Tibial nerve (tissue), 4 donors: ENCODE measurements at places on chromosomes 16 and 17. TPM values are rescaled to one million over a fixed set of nuclear protein-coding genes. Genes with fewer than 3 reads are reported as not detected.

KRTAP17-1 gene
- total RNA-seq: not detected

CYGB gene
- total RNA-seq: 46.9 TPM

FAM20A gene
- total RNA-seq: 9.4 TPM

DNA sequence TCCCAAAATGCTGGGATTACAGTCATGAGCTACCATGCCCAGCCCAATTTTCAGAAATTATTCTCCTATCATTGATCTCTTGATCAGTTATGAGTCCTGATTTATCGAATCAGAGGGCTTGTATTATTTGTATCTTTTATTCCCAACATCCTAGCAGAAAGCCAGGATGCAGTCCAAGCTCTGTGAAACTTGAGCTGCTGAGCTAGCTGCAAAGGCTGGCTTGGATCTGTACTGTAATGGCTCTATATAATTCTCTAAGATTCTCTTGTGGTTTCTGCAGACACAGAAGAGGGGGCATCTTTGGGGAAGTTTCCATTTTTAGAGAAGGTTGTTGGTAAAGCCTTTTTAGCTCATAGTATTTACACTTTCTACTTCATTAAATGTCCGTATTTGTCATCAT is 227.1 kb downstream of the MAP2K4 start:
- H3K36me3 ChIP-seq: no peaks in the 10 kb centered on the region
- no peaks in the 10 kb centered on the region for H3K27me3 ChIP-seq
- H3K27ac ChIP-seq: no peak overlapping the region
- H3K4me3 ChIP-seq: no peak overlapping the region

DNA sequence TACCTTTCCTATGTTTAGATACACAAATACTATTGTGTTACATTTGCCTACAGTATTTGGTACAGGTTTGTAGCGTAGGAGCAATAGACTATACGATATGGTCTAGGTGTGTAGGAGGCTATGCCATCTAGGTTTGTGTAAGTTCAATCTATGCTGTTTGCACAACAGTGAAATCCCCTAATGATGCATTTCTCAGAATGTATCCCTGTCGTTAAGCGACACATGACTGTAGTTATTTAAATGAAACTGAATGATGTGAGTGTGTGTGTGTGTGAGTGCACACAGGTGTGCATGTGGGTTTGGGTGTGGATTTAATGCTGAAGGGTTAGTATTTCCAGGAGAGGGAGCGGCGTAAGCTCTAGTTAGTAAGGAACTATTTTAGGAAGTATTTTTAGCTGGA is 34.6 kb upstream of the SMIM36 start:
- no peak overlapping the region for H3K4me3 ChIP-seq
- H3K36me3 ChIP-seq: no peaks in the 10 kb centered on the region
- H3K27ac ChIP-seq: no peak overlapping the region
- no peaks in the 10 kb centered on the region for H3K4me1 ChIP-seq
- no peaks in the 10 kb centered on the region for H3K27me3 ChIP-seq

- no peak overlapping the region for H3K4me3 ChIP-seq
- H3K27ac ChIP-seq: no peak overlapping the region
- no peak for DNase-seq
- H3K27me3 ChIP-seq: no peaks in the 10 kb centered on the region
- peaks cover 5% of the 10 kb centered on the region for H3K4me1 ChIP-seq
These were observed 65.7 kb downstream of the SMURF2 start for GRCh38 chr17:64596439-64596838.

DNA sequence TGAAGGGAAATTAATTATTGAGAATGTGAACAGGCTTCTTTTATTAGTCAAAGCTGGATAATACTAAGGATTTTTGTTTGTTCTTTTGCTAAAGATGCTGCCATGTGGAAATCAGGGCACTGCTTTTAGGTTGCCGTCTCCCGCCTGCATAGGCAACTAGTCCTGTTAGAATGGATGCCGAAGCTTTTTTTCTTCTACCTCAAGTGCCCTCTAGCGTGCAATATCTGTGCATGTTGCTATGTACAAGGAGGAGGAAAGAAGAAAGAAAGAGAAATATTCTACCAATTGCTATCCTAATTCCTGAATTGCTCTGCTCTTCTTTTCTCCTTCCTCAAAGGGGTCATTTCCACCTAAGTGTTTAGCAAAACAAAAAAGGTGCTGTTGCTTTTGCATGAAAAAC is 5.2 kb upstream of the CDH8 start:
- H3K27ac ChIP-seq: no peak overlapping the region
- H3K27me3 ChIP-seq: no peaks in the 10 kb centered on the region
- no peak overlapping the region for H3K4me3 ChIP-seq
- no peaks in the 10 kb centered on the region for H3K4me1 ChIP-seq
- DNase-seq: no peak

GRCh38 chr17:36509272-36509985 is 22.9 kb downstream of the ZNHIT3 start:
- H3K4me1 ChIP-seq: no peaks in the 10 kb centered on the region
- H3K4me3 ChIP-seq: no peak overlapping the region
- no peak for DNase-seq
- no peak overlapping the region for H3K27ac ChIP-seq

GRCh38 chr17:2621241-2621640 is 27.8 kb downstream of the PAFAH1B1 start:
- H3K4me3 ChIP-seq: no peak overlapping the region
- DNase-seq: no peak
- H3K4me1 ChIP-seq: no peaks in the 10 kb centered on the region
- peaks cover 9% of the 10 kb centered on the region for H3K36me3 ChIP-seq

DNA sequence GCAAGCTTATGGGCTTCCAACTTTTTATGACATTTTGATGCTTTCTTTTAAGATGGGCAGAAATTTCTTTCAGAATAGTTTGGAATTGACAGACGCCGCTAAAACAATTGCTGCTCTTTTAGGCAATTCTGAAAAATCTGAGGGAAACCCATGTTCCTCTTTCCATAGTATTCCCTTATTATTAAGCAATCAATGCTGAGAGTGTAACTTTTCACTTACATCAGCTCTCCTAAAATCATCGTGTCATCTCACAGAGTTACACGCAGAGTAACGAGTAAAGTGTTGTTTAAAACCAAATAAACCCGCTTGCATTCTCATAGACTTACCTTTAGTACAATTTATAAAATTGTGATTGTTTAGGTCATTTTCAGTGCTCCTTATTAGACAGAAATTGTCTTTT is 150.6 kb downstream of the MAF start:
- H3K4me3 ChIP-seq: no peak overlapping the region
- no peaks in the 10 kb centered on the region for H3K4me1 ChIP-seq
- no peaks in the 10 kb centered on the region for H3K27me3 ChIP-seq

DNA sequence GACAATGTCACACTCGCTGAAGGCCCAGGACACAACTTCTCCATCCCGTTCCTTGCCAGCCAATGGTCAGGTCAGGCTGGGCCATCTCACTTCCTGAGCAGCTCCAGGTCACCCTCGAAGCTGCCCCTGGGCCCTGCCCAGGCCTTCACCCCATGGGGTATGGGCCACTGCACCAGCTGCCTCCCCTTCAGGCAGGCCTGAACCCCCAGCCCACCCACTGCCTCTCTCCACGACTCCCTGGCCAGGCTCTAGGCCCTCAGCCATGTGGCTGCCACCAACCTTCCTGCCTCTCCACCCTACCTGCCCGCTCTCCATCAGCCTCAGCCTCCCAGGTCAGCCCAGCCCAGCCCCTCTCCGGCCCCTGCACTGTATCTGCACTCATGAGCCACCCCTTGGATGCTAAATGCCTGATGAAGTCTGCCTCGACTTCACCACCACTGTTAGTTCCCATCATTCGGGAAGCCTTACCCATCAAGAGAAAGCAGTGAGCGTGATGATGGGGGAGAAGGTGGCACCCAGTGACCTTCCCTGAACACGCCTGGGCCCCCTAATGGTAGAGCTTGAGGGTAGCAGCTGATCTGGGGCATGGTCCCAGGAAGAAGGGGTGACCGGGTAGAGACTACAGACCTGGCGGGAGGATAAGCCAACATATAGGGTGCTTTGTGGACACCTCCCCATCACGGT is 30.9 kb upstream of the C16orf95 start:
- H3K27me3 ChIP-seq: no peaks in the 10 kb centered on the region
- DNase-seq: no peak
- H3K36me3 ChIP-seq: peaks cover 68% of the 10 kb centered on the region
- no peak overlapping the region for H3K27ac ChIP-seq
- H3K4me1 ChIP-seq: peaks cover 5% of the 10 kb centered on the region

- DNase-seq: no peak
- H3K4me3 ChIP-seq: no peak overlapping the region
- H3K27me3 ChIP-seq: no peaks in the 10 kb centered on the region
- H3K4me1 ChIP-seq: no peaks in the 10 kb centered on the region
These were observed 22.1 kb upstream of the CRHR1 start for GRCh38 chr17:45761957-45762565.
